GM18507 (cell line): ENCODE measurements at places on chromosomes 16 and 17.

DNA sequence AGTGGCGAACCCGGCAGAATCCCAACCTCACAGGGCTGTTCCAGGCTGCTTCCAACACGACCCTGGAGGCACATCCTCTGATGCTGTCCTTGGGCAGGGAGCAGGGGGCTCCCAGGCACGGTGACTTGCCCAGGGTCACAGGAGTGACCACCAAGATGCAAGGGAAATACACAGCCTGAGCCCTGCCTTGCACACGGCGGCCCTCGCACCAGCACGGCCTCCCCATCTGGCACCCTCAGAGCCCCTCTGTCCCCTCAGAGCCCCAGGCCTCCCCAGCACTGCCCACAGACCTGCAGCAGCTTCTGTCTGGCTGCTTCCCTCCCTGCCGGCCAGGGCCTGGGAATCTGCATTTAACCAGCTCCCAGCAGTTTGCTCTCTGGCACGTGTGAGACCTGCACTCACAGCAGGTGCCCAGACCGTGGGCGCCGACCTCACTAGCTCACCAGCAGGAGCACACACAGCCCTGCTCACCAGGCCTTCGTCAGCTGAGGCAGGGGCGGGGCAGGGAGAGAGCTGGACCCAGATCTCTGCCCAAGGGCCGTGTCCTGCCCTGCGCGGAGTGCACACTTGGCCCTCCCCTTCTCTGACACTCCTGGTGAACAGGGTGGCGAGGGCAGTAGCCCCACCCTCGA, 29.7 kb upstream of the ZC3H18 start:
- no peak for DNase-seq

DNA sequence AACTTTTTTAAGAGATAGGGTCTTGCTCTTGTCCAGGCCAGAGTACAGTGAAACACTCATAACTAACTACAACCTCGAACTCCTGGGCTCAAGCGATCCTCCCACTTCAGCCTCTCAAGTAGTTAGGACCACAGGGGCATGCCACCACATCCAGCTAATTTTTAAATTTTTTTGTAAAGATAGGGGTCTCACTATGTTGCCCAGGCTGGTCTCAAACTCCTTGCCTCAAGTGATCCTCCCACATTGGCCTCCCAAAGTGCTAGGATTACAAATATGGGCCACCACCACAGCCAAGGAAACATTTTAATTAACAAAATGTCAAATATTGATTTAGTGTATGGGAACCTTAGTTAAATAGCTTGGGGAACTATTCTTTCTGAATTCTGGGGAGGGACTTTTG, 2.8 kb upstream of the DYNC1LI2 start:
- no peak for DNase-seq

- no peak for DNase-seq
Observed at GRCh38 chr16:82769845-82770244, 143.1 kb downstream of the CDH13 start.

DNA sequence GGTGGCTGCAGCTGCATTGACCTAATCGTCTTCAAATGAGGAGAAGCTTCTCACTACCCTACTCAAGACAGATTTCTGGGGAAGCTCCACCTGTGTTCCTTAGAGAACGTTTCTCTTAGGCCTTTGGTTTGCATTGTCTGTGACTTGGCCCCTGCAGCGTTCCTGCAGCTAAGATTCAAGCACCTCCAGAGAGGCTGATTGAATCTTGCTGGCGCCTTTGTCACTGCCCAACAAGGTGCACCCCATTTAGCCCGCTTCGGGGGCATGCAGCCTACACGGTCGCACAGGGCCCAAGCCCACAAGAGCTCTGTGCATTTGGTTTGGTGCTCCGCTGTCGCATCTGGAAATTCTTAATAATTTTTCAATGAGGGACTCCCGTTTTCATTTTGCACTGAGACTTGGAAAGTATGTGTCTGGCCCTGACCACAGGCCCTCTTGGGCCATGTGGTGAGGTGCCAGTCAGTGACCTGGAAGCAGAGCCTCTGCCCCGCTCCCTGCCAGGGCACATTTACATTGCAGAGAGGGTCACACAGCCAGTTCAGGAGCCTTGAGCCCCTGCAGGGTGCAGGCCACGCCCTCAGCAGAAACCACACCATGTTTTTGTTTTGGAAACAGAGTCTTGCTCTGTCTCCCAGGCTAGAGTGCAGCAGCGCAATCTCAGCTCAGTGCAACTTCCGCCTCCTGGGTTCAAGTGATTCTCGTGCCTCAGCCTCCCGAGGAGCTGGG, 51.1 kb upstream of the CACNG5 start:
- DNase-seq, result no peak

DNA sequence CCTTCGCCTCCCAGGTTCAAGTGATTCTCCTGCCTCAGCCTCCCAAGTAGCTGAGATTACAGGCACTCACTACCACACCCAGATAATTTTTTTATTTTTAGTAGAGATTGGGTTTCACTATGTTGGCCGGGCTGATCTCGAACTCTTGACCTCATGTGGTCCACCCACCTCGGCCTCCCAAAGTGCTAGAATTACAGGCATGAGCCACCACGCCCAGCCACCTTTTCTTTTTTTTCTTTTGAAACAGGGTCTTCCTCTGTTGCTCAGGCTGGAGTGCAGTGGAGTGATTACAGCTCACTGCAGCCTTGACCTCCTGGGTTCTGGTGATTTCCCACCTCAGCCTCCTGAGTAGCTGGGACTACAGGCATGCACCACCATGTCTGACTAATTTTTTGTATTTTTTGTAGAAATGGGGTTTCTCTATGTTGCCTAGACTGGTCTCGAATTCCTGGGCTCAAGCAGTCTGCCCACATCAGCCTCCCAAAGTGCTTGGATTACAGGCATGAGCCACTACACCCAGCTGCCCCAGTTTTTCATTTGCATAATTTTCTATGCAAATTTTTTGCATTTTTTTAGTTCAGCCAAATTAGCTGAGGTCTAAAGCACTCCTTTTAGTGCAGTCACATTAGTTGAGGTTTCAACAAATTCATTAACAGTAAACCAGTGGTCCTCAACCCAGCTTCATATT, 11.3 kb downstream of the WWP2 start:
- no peak for DNase-seq

DNA sequence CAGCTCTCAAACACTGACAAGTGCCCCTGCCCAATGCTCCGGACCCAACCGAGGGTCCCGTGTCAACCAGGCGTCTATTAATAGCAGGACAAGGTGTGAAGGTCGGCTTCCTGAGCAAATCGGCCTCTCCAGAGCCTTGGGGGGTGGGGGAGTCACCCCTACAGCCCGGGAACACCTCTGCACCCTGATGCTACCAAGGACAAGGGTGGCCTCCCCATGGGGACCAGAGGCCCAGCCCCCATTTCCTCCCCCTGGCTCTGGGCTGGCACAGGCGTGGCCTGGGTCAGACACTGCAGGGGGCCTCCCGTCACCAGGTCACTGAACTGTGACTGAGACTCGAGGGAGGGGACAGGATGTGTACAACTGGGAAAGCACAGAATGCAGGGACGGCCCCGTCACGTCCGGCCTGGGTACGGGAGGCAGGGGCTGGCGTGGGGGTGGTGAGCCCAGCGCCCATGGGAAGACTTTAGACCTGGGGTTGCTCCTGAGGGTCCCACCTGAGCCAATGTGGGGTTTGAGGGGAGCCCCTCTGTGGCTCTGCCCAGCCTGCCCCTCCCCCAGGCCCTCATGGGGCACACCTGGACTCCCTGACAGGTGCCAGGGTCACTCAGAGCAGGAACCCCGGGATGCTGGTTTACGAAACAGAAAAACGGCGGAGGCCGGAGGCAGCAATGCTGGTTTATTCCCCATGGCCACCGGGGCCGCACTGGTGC, 579 bp upstream of the CYBA start:
- peak; percentile 83 for DNase-seq

DNA sequence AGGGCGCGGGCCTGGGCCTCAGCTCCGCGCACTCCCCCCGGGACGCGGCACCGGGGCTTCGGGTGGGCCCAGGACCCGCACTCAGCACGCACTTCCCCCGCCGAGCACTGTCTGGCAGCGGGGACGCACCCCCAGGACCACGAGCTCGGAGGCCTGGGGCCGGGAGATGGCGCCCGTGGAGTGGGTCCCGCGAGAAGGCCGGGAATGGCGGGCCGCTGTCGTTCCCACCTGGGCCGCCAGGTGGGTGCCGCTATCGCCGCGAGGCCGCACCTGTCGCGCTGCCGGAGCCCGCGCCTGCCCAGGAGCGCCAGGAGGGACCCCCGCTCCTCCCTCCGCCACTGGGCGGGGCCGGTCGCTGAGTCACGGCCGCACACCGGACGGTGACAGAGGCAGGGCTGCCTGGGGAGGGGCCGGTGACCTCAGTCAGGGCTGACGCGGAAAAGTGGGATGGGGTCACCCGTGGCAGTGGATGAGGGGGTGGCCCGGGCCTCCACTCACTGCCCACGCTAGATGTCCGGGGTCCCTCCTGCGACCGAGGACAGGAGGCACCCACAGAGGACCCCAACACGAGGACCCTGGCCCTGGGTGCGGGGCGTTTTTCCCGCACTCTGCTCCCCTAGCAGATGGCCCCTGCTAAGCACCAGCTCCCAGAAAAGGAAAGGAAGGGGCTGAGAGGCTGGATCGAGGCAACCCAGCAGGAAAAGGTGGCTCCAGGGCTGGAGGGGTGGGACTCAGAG, 6.9 kb upstream of the ACTG1 start:
- DNase-seq, result no peak

GRCh38 chr17:40854175-40854814, 12.7 kb downstream of the KRT12 start:
- no peak for DNase-seq

- no peak for DNase-seq
Observed at GRCh38 chr17:48745381-48746275, 17.1 kb upstream of the HOXB13 start.

- DNase-seq, result no peak
Observed at GRCh38 chr16:57736419-57737351, 1.1 kb downstream of the KATNB1 start.

DNA sequence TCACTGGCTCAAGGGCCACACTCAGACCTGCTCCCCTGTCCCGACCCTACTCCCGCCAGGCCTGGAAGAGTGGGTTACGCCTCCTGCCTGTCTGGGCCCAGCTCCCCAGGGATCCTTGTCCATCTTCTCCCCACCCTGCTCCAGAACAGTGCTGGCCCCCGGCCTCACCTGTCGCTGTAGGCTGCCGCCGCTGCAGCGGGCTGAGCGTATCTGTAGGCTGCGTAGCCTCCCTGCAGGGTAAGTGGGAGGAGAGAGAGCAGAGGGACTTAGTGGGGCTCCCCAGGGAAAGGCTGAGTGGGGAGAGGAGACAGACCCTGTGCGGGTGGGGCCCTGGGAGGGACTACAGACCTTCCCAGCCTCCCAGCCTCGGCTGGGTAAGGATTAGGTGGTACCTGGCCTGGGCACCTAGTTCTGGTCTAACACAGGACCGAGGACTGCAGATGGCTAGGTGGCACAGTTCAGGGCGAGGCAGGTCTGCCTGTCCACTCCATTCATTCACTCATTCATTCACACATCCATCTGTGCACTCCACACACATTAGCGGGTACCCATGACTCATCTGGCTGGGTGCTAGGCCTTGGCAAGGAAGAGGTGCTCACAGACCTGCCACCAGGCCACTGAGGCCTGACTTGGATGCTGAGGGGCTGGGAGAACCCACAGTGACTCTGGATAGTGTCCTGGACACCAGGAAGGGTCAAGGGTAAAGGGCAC, 20.9 kb downstream of the ENGASE start:
- DNase-seq, result no peak

DNA sequence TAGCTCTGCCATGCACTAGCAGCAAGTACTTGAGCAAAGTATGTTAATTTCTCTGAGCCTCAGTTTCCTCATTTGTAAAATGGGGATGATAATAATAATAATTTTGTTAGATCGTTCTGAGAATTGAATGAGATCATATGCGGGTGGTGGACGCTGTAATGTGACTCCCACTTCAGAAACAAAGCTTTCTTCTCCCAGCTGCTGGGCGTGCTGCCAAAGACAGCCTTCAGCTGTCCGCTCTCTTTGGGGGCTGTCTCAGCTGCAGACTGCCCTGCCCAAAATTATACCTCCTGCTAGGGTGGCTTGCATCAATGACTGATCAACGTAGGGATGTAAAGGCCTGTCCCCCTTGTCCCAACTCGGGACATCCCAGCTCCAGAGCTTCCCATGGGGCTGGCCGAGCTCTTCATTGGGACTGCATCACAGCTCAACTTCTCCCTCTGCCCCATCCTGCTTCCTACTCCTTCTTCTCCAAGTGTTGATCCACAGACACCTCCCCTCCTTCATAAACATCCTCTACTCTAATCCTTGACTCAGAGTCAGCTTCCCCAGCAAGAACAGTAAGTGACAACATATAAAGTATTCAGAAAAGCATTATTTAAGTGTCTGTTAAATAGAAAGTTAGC, 30.7 kb upstream of the CDH5 start:
- no peak for DNase-seq

DNA sequence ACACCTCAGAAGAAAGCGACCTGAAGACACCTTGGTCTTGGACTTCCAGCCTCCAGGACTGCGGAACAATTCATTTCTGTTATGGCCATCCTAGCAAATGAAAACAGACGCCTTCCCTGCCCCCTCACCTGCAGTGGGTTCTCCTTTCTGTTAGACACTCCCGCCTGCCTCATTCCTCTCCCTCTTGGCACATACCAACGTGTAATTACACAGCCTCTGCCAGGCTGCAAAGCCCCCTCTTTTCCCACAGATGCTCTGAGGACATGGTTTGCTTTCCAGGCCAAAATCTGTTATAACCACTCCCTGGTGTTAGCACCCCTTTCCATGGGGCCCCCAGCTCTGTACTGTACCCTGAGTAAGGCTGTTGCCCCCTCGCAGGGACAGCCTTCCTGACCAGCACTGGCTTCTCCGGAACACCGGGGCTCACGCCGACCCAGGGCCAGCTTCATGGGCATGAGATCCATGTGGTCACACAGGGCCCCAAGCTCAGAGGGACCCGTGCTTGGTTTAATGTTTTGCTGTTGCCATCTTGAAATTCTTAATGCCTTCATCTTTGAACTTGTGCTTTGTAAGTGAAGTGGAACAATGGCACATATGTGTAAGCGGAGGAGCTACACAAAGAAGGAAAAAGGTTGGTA, 64.1 kb downstream of the SDK2 start:
- no peak for DNase-seq

GRCh38 chr16:57004387-57005250, 15.3 kb downstream of the NLRC5 start:
- DNase-seq, result no peak

GRCh38 chr16:27640277-27640600, 90.3 kb downstream of the KATNIP start:
- no peak for DNase-seq

DNA sequence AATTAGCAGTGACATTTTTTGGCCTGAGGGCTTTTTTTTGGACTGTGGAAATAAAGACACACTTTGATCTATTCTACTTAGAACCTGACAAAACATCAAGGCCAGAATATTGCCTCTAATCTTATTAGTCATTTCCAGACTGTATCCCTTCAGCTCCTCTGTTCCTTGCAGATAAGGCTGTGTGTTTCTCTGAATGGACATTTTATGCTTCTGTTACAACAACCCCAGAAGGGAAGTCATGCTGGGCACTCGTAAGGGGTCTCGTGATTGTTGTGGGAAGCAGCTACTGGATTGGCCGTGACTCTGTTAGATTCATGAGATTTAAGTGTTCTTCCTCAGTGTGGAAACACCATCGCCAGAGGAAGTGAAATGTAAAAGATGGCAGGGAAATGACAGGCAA, 31.6 kb upstream of the HS3ST2 start:
- DNase-seq, result no peak

GRCh38 chr16:28574925-28575324, 21.2 kb downstream of the SGF29 start:
- no peak for DNase-seq

GRCh38 chr16:87190288-87191230, 126.6 kb downstream of the C16orf95 start:
- DNase-seq, result no peak
